ENCODE measurements at places on chromosomes 4 and X. TPM values are rescaled to one million over a fixed set of nuclear protein-coding genes. Genes with fewer than 3 reads are reported as not detected.

The PPP4R3C gene
- total RNA-seq: not detected

The BEX4 gene
- 1.9 TPM for total RNA-seq

The USP26 gene
- not detected for total RNA-seq

The MAGEA11 gene
- not detected for total RNA-seq

The C4orf50 gene
- total RNA-seq: not detected

The ENOPH1 gene
- total RNA-seq: 29.6 TPM

The PPM1K gene
- 1.4 TPM for total RNA-seq

The TNIP3 gene
- total RNA-seq: 0.44 TPM

The ACSL1 gene
- total RNA-seq: 11.4 TPM

The MSN gene
- 304 TPM for total RNA-seq

The DUSP9 gene
- total RNA-seq: 1.6 TPM

The UGT2B11 gene
- 0.10 TPM for total RNA-seq

The PPARGC1A gene
- 0.06 TPM for total RNA-seq

The EREG gene
- total RNA-seq: 50.5 TPM

The TET2 gene
- total RNA-seq: 2.6 TPM

The CSTF2 gene
- total RNA-seq: 35.6 TPM

The MAML3 gene
- 9.5 TPM for total RNA-seq

The CT45A2 gene
- total RNA-seq: not detected

The PNMA5 gene
- not detected for total RNA-seq

The HAND2 gene
- total RNA-seq: 0.35 TPM

The TMEM47 gene
- total RNA-seq: 1.1 TPM

The MAGEA2 gene
- total RNA-seq: 0.07 TPM

The DCAF8L2 gene
- not detected for total RNA-seq

The F11 gene
- not detected for total RNA-seq

The SPATA18 gene
- 5.2 TPM for total RNA-seq

The RADX gene
- total RNA-seq: 0.05 TPM

The SH3BGRL gene
- total RNA-seq: 48.1 TPM

The ZNF185 gene
- 6.3 TPM for total RNA-seq

The SAGE1 gene
- not detected for total RNA-seq

The PDLIM3 gene
- 0.10 TPM for total RNA-seq

The SSX1 gene
- total RNA-seq: not detected

The HEPH gene
- not detected for total RNA-seq

The CXorf49 gene
- not detected for total RNA-seq

The ENPEP gene
- not detected for total RNA-seq

The QRFPR gene
- 0.08 TPM for total RNA-seq

The SLC6A8 gene
- total RNA-seq: 12.0 TPM
